ENCODE measurements at places on chromosomes 6 and 20. TPM values are rescaled to one million over a fixed set of nuclear protein-coding genes. Genes with fewer than 3 reads are reported as not detected.

DNA sequence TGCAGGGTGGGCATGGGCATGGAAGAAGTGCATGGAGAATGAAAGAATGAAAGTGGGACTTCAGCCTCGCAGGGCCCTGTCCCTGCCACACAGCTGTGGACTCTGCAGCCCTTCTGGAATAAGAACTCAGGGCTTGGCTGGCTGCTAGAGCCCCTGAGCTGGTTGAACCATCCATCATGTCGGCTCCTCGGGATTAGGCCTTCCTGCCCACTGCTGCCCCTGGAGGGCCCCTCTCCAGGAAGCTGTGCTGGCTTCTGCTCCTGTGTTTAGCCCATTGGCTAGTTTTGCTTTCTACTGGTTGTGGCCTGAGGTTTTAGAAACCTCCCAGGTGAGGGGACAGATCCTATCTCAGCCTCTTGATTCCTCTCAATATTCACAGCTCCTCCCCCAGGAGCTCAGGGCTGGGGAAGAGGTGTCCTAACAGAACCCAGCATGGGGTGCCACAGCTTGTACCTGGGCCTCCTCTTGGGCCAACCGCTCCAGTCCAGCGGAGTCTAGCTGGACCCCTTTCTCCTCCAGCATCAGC lies 7.9 kb downstream of the AARS2 start:
- peaks cover 26% of the 10 kb centered on the region for H3K36me3 ChIP-seq
- no peak for DNase-seq
- no peak overlapping the region for H3K27ac ChIP-seq
- peaks cover 6% of the 10 kb centered on the region for H3K4me1 ChIP-seq
- H3K27me3 ChIP-seq: no peaks in the 10 kb centered on the region
- no peak overlapping the region for H3K4me3 ChIP-seq

GRCh38 chr20:36454332-36454697 lies 87.0 kb upstream of the MYL9 start:
- no peak overlapping the region for H3K4me3 ChIP-seq
- DNase-seq: no peak
- H3K4me1 ChIP-seq: peaks cover 17% of the 10 kb centered on the region
- H3K27me3 ChIP-seq: peaks cover 11% of the 10 kb centered on the region

DNA sequence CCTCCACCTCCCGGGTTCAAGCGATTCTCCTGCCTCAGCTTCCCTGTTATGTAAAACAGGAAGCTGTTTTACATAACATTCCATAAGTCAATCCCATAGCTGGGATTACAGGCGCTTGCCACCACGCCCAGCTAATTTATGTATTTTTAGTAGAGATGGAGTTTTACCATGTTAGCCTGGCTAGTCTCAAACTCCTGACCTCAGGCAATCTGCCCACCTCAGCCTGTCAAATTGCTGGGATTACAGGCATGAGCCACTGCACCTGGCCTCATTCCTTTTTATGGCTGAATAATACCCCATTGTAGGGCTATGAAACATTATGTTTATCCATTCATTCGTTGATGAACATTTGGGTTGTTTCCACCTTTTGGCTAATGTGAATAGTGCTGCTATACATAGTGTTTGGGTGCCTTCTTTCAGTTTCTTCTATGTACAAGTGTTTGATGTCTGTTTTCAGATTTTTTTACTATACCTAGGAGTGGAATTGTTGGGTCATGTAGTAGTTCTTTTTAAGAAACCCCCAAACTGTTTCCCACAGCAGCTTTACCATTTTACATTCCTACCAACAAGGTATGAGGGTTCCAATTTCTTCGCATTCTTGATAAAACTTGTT lies 138.7 kb upstream of the COL21A1 start:
- no peaks in the 10 kb centered on the region for H3K27me3 ChIP-seq
- H3K36me3 ChIP-seq: peaks cover 13% of the 10 kb centered on the region
- peaks cover 53% of the 10 kb centered on the region for H3K4me1 ChIP-seq

The ATXN1 gene
- 35.8 TPM for total RNA-seq

- H3K4me1 ChIP-seq: peaks cover 17% of the 10 kb centered on the region
- no peak overlapping the region for H3K4me3 ChIP-seq
- no peaks in the 10 kb centered on the region for H3K36me3 ChIP-seq
- no peak overlapping the region for H3K27ac ChIP-seq
These were observed 134.2 kb upstream of the LRFN2 start for GRCh38 chr6:40721271-40721952.

The C20orf141 gene
- not detected for total RNA-seq

The RNF114 gene
- total RNA-seq: 62.3 TPM

DNA sequence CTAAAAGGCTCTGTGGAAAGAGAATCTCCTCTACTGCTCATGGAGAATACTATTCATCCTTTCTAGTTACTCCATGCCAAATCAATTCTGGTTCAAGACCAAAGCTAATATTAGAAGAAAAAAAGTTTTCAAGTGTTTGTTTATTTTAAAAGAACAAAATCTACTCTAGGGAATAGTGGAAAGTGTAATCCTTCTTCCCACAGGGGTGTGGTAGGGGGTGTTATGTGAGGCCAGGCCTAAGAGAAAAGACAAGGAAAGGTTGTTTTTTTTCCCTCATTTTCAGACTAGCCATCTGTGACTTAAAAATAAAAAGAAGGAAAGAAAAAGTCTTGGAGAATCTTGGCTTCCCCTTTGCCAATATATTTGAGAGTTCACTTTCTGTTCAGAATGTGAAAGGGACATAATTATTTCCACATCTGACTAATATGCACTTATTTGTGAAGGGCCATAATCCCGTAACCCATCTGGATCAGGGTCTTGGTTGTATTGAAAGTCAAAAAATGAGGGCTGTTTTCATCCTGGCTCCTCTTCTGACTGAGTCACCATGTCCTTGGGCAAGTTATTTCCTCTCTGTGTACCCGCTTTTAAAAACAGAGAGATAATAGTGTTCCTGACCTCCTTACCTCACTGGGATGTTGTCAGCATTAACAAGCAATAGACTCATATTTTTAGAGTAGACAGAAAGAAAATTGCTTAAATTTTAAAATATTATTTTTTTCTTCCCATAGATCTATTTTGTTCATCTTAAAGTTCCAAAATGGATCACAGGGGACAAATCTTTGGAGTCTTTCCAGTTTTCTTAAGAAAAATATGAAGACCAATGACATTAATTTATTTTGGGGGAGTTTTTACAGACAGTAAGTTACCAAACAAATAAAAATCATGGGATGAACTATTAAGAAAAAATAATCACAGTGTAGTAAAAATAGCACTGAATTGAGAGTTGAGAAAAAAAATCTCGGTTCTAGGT lies 233.7 kb downstream of the IBTK start:
- H3K36me3 ChIP-seq: peaks cover 1% of the 10 kb centered on the region
- no peaks in the 10 kb centered on the region for H3K4me1 ChIP-seq
- no peak for DNase-seq
- no peak overlapping the region for H3K27ac ChIP-seq
- H3K4me3 ChIP-seq: no peak overlapping the region

DNA sequence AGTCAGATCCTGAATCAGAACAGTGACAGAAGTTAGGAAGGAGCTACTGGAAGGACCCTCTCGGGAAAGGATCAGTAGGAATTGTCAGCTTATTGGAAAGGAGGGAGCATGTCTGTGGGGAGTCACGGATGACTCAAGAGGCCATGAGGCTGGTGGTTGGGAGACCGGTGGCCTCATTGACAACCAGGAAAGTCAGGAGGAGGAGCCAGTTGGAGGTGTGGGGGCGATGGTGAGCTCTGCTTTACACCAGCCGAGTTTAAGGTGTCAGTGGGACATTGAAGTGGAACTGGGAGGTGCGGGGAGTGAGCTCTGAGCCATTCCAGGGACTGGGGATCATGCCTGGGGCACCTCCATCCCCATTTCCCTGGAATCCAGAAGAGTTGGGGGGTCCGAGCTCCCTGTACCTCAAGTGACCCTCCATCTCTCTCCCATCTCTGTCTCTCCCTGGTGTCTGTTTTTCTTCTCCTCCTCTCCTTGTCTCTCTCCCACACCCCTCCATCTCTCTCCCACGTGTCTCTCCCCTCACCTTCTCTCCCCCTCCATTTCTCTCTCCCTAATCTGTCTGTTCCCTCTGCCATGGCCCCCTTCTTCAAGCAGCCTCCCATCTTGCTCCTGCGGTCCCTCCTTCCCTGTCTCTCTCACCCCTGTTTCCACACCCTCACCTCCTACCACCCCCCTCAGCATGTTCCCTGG lies 14.3 kb upstream of the ZBTB9 start:
- H3K27ac ChIP-seq: peak overlapping the region; percentile 7
- H3K4me1 ChIP-seq: no peaks in the 10 kb centered on the region
- no peaks in the 10 kb centered on the region for H3K27me3 ChIP-seq
- no peak overlapping the region for H3K4me3 ChIP-seq

- H3K4me3 ChIP-seq: no peak overlapping the region
- H3K27me3 ChIP-seq: no peaks in the 10 kb centered on the region
- H3K36me3 ChIP-seq: peaks cover 2% of the 10 kb centered on the region
- no peak overlapping the region for H3K27ac ChIP-seq
- no peaks in the 10 kb centered on the region for H3K4me1 ChIP-seq
- DNase-seq: no peak
These were observed 52.4 kb downstream of the ELOVL4 start for GRCh38 chr6:79894939-79895338.

DNA sequence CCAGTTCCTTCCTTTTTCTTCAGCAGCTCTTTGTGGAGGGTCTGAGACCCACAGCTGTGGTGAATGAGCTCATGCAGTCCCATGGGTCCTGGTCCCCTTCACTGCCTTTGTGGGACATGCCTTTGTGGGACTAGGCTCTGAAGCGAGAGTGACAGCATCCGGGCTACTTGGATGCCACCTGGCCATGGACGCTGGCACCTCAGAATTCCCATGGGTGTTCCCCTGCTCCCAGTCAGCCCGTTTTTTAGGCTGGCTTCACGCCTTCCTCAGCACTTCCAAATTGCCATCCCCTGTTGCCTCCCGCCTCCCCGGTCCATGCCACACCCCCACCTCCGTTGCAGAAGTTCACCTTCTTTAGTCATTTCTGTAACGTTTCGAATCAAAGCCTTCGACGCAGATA lies 45.1 kb downstream of the RAMACL start:
- DNase-seq: no peak
- H3K27ac ChIP-seq: peak overlapping the region; percentile 56

GRCh38 chr6:14585689-14586088 lies 468.1 kb downstream of the CD83 start:
- no peak overlapping the region for H3K27ac ChIP-seq
- no peak overlapping the region for H3K4me3 ChIP-seq
- H3K27me3 ChIP-seq: peaks cover 10% of the 10 kb centered on the region
- no peak for DNase-seq
